Chondrocyte (in vitro differentiated cells): ENCODE measurements at places on chromosomes 1 and 21. TPM values are rescaled to one million over a fixed set of nuclear protein-coding genes. Genes with fewer than 3 reads are reported as not detected.

- H3K27me3 ChIP-seq = no peaks in the 10 kb centered on the region
- peaks cover 19% of the 10 kb centered on the region for H3K4me1 ChIP-seq
- DNase-seq = no peak
- H3K36me3 ChIP-seq = no peaks in the 10 kb centered on the region
Observed at GRCh38 chr1:145985502-145986439, 10.6 kb downstream of the TXNIP start.

- no peak overlapping the region for H3K4me3 ChIP-seq
- no peaks in the 10 kb centered on the region for H3K27me3 ChIP-seq
- H3K36me3 ChIP-seq = no peaks in the 10 kb centered on the region
Observed at GRCh38 chr1:207856276-207857023, 54.5 kb downstream of the CD34 start.

Gene TPTE
- not detected in 3 replicates for total RNA-seq

Gene PODN
- 4.1 to 9.3 TPM (median 9.2 TPM) in 3 replicates for total RNA-seq

DNA sequence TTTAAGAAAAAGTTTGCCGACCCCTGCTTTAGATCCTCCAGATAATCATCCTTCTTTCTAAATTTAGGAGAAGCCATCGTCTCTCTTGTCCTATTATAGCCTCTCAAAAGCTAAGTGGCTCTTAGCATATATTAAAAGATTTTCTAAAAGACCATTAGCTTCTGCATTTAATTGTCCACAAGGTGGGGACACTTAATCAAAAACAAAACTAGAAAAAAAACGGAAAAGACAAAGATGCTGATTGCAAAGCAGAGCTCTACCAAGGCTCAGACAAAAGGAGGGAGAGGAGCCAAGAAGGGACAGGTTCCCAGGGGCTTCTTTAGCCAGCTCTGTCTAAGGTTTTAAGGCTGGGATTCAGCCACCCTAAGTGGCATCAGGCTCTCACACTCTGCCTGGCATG is 128.3 kb upstream of the HMGB4 start:
- peaks cover 6% of the 10 kb centered on the region for H3K27me3 ChIP-seq
- no peak overlapping the region for H3K4me3 ChIP-seq
- no peak for DNase-seq
- H3K27ac ChIP-seq = no peak overlapping the region
- H3K36me3 ChIP-seq = no peaks in the 10 kb centered on the region
- H3K4me1 ChIP-seq = no peaks in the 10 kb centered on the region

DNA sequence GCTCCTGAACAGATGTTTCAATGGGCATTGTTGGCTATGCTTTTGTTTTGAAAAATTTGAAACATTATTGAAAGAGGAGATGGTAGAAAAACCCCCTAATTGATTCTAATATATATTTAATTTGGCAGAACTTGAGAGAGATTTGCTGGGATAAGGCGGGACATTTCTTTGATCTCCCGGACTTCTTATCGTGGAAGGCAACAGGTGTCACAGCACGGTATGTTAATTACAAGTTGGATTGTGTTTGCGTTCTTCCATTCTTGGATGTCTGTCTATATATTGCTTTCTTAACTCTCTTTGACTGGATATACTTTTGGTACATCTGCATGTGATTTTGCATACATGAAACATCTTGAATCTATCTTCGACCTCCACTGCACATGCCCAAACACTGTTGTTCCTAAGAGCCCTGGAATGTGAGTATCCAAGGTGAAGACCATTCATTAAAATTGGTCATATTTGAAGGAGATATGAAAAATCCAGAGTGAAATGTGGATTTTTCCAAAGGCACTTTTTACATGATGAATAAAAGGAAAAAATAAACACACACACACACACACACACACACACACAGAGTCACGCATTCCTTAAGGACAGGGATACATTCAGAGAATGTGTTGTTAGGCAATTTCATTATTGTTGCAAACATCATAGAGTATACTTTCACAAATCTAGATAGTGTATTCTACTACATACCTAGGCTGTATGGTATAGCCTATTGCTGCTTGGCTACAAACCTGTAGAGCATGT is 81.9 kb downstream of the FGGY start:
- no peaks in the 10 kb centered on the region for H3K27me3 ChIP-seq
- peaks cover 8% of the 10 kb centered on the region for H3K4me1 ChIP-seq
- DNase-seq = no peak
- H3K27ac ChIP-seq = no peak overlapping the region
- peaks cover 3% of the 10 kb centered on the region for H3K36me3 ChIP-seq
- no peak overlapping the region for H3K4me3 ChIP-seq
